RPMI7951 (cell line): ENCODE measurements at places on chromosomes 5 and 9.

- no peak for DNase-seq
These were observed 174.2 kb downstream of the DCP2 start for GRCh38 chr5:113150821-113151220.

GRCh38 chr9:11992866-11993265 lies 700.3 kb upstream of the TYRP1 start:
- no peak for DNase-seq

DNA sequence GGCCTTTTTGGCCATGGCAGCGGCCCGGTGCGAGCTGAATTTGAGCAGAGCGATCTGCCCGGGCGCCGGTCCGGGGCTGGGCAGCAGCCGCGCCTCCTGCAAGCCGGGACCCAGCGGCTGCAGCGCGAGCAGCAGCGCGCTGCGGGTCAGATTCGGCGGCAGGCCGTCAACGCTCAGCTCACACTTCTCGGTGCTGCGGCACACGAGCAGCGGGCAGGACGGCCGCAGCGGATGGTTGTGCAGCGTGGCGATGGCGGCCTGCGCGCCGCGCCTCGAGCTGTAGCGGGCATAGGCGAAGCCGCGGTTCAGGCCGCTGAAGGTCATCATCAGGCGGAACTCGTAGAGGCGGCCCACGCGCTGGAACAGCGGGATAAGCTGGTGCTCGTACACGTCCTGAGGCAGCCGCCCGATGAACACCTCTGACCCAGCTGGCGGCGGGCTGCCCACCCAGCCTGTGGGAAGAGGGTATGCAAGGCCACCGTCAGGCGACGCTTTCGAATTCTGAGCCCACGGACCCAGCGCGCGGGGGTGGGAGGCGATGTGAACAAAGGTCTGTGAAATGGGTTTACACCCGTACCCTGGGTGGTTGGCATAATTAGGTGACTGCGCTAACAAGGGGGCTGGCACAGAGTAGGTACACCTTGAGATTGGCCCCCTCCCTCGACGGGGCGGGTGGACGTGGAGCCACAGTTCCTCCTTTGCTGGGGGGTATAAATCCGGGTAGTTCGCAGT lies 755 bp downstream of the DND1 start:
- no peak for DNase-seq

GRCh38 chr9:133035669-133036068 lies 4.9 kb downstream of the GTF3C5 start:
- no peak for DNase-seq

DNA sequence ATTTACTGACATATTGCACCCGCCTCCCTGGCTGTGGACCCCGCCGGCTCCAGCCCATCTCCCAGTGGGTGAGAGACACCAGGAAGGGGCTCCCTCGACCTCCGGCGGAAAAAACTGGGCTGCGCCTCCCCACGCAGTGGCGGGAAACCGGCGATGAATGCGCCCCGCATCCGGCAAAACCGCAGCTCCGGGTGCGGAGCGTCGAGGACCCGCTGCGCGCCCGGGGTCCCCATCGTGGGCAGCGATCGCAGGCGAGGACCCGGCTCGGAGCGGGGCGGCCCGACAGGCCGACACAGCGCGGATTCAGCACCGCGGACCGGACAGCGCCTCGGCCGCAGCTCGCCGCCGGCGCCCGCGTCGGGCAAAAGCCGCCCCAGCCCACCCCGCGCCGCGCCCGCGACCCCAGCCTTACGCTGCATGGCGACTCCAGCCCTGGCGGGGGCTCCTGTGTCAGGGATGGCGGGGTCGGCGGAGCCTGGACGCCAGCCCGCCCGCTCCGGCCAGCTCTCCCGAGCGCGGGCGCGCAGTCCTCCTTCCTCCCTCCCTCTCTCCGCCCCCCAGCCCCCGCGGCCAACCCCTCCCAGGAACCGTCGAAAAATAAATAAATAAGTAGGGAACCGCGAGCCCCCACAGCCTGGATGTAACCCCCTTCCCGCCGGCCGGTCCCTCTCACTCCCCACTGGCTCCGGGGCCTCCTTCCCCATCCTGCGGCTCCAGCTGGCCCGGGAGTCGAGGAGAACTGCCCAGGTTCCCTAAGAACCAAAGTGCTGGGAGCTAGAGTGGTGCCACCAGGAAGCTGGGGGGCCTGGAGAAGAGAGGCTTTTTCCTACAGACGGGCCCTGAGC lies 3.1 kb downstream of the LHX3 start:
- no peak for DNase-seq

DNA sequence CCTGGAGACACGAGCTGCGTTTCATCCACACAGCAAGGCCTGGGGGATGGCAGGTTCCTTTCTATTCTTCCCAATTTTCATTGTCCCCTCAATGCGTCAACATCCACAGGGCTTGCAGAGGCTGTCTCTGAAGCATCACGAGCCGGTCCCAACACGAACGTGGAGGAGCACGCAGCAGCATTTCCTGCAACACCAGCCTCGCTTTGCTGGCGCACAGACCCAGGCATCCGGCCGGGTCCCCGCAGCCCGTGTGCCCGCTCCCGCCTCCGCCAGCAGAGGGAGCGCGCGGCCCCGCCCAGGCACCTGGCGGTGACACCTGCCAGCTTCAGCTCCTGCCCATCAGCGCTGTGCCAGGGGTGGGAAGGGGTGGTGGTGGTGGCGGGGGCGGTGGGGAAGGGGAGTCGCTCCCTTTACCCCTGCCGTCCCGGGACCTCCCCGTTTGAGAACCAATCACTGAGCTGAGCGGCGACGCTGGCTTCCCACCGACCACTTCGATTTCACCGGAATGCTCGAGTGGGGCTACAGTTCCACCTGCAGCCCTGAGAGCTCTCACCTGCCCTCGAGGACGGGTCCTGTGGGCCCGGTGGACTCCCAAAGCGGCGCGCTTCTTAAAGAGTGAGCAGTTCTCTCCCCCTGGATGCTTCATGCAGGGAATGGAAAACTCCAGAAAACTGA lies 464.5 kb downstream of the ICE1 start:
- DNase-seq = no peak

DNA sequence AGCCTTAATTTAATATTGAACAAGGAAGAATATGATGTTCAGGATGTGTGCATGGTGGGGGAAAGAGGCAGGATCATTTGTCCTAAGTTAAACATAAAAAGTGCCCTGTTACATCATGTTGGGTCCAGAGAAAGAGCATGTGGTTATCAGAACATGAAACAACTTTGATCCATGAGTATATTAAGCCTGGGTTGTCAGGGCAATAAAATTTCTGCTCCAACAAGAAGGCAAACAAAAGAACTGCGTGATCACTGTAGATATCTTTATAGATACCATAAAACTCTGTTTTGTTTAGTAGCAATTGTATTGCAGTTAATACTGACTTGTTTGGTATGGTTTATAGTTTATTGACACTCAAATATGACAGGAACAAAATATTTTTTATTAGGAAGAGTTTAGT lies 35.2 kb downstream of the PCA3 start:
- DNase-seq = no peak
